ENCODE measurements at places on chromosomes 2 and 18. TPM values are rescaled to one million over a fixed set of nuclear protein-coding genes. Genes with fewer than 3 reads are reported as not detected.

GRCh38 chr2:73939419-73939818 lies 12.7 kb downstream of the DGUOK start:
- no peak for DNase-seq

GRCh38 chr2:102417946-102418345 lies 5.0 kb upstream of the IL18RAP start:
- DNase-seq = no peak

DNA sequence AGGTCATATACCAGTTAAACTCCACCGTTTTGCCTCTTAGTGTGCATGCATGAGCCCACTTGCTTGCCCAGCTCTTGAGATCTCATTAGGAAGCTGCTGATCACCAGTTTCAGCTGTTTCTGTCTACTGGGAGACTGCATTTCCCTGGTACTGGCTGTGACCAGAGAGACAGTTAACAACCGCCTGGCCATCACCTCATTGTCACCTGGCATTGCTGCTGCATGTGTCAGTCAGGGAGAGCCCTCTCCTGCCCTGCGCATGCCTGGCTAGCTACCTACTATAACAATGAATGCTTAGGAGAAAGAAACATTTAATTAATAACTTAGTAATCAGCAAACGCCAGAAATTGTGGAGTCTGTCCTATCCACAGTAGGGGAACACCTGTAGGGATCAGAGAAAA lies 265.8 kb upstream of the CYRIA start:
- DNase-seq = no peak

GRCh38 chr2:108315444-108315934 lies 26.8 kb downstream of the SULT1C2 start:
- DNase-seq = no peak

DNA sequence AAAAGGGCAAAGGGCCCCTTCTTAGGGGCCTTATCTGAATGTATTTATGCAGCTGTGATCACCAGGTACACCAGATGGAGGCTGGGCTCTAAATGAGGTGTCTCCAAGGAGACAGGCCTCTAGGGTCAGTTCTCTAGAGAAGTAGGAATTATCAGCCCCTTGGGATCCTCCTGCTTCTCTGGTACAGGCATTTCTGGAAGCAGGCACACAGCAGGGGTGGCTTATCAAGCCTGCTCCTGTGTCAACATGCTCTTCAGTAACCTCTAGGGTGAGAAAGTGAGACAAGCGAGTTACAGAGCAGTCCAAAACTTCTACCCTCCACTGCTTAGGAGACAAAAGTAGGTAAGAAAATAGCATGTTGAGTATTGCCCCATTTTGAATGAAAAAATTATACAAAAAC lies 13.8 kb downstream of the TPGS2 start:
- no peak for DNase-seq

GRCh38 chr2:37306024-37306423 lies 18.6 kb downstream of the PRKD3 start:
- no peak for DNase-seq

- DNase-seq = no peak
These were observed 141.1 kb downstream of the HRH4 start for GRCh38 chr18:24601585-24601984.

DNA sequence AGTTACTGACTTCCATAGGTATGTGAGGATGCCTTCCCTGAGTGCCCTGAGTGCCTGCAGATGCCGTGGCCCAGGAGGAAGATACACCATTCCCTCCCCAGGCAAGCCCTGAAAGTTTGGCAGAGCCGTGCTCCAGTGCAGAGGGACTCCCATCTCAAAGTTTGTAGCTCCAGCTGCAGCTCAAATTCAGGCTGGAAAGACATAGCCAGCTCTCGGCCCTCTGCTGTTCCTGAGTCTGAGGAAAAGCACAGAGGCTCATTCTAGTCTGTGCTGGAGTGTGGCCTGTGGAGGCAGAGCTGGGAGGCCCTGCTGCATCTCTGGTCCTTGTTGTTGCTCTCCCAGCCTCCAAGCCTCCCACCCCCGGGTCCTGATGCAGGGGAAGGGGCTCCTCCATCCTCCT lies 15.9 kb upstream of the TPO start:
- DNase-seq = no peak

GRCh38 chr2:213078686-213079085 lies 72.7 kb downstream of the IKZF2 start:
- DNase-seq = no peak

GRCh38 chr18:48227206-48227605 lies 182.0 kb downstream of the ZBTB7C start:
- no peak for DNase-seq

GRCh38 chr18:70028734-70029133 lies 81.1 kb upstream of the CD226 start:
- no peak for DNase-seq

DNA sequence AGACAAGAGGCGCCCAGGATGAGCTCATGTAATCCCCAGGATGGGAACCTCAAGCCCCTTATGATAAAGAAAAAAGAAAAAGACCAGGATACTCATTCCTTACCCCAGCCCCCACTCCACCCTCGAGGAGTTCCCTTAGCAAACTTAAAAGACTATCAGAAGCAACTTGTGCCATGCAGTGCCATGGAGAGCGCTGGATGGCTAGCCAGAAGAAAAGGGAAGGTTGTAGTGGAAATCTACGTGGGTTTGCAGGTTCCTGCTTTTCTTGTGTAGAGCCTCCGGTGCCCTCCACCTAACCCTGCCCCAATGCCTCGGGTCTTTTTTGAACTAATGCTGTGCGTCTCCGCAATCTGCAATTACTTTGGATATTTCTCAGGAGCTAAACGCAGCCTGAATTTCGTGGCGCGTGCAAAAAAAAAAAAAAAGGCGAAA lies 16.2 kb upstream of the BCL11A start:
- no peak for DNase-seq

GRCh38 chr2:238703053-238703415 lies 144.9 kb upstream of the TWIST2 start:
- no peak for DNase-seq

- DNase-seq = no peak
These were observed 14.0 kb downstream of the PARD6G start for GRCh38 chr18:80233201-80233835.

GRCh38 chr2:134206573-134206972 lies 47.3 kb upstream of the MGAT5 start:
- DNase-seq = no peak

GRCh38 chr2:199019898-199020507 lies 437.7 kb downstream of the SATB2 start:
- DNase-seq = no peak

CHRNG gene
- not detected for total RNA-seq

MPPE1 gene
- total RNA-seq = 72.9 TPM

WNT6 gene
- total RNA-seq = not detected

C18orf32 gene
- 32.1 TPM for total RNA-seq

BOLL gene
- total RNA-seq = not detected

SPP2 gene
- total RNA-seq = not detected

RGPD4 gene
- not detected for total RNA-seq

SATB2 gene
- total RNA-seq = 0.05 TPM

TRIM43 gene
- not detected for total RNA-seq

CYB5A gene
- 14.8 TPM for total RNA-seq
